Suppressor macrophage treated with lipopolysaccharide for 1 hour (primary cell): ENCODE measurements at places on chromosomes 7 and 10.
A peak's percentile ranks its signal among the peaks of the same experiment; 100 is the strongest.

- no peak for DNase-seq
These were observed 16.3 kb downstream of the YAE1 start for GRCh38 chr7:39582536-39582935.

DNA sequence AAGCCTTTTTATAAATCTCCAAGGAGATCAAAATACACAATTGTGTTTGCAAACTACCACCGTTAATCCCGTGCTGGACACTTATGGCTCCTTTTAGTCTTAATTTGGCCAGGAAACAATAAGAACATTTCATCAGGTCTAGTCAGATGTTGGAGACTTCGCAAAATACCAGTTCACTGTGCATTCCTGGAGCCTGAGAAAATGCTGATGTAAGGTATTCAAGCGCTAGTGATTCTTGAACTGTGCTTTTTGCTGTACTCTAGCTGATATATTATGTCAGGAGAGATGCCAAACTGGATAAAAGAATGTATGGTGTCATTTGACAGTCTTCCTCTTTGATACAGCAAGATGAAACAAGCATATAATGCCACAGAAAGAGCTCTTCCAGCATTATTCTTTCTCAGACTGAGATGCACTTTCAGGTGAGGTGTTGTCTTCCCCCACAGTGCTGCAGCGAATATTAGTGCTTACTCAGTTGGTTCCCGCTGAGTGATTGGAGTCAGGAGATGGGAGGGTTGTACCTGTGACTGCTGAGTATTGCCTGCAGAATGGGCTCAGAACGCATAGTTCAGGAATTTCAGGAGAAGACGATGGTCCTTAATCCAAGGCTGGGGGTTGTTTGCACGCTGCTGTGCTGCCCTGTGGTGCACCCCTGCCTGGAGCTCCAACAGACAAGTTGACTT, 59.2 kb downstream of the OGDH start:
- no peak for DNase-seq

GRCh38 chr7:41298409-41298808, 404.5 kb downstream of the INHBA start:
- no peak for DNase-seq

- DNase-seq: no peak
These were observed 69.0 kb upstream of the LRRC18 start for GRCh38 chr10:49008505-49009198.

GRCh38 chr10:110642204-110643034, 1.7 kb upstream of the RBM20 start:
- no peak for DNase-seq

- DNase-seq: no peak
These were observed 192.7 kb upstream of the MKI67 start for GRCh38 chr10:128318913-128319312.

DNA sequence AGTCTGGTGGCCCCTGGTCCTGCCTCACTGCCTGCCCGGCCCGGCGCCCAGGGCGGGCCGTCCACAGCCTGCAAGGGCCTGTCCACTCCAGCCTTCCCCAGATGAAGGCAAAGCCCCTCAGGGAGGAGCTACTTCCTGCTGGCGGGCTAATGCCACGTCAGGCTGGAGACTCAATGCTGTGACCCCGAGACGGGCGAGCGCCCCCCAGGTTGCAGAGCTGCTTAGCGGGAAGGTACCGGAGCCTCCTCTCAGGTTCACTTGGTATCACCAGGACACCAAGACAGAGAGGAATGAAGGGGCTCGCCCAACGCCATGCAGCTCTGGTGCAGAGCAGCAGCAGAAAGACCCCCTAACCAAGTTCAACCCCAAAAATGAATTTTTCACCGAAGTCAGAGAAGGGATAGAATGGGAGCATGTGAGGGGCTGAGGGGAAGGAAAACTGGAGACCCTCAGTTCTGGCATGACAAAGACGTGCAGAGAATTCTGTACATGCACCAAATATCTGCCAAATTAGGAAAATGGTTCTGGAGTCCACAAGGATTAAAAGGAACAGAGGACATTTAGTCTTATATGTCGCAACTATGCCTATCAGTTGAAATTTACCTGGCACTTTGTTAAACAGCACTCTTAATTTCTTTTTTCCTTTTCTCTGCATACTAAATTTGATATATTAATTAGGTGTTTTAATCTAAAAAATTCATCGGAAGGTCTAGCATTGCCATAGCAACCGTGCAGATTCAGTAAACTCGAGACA, 2.8 kb downstream of the STK32C start:
- DNase-seq: no peak

- no peak for DNase-seq
These were observed 2.2 kb upstream of the HSPB1 start for GRCh38 chr7:76300166-76300731.

DNA sequence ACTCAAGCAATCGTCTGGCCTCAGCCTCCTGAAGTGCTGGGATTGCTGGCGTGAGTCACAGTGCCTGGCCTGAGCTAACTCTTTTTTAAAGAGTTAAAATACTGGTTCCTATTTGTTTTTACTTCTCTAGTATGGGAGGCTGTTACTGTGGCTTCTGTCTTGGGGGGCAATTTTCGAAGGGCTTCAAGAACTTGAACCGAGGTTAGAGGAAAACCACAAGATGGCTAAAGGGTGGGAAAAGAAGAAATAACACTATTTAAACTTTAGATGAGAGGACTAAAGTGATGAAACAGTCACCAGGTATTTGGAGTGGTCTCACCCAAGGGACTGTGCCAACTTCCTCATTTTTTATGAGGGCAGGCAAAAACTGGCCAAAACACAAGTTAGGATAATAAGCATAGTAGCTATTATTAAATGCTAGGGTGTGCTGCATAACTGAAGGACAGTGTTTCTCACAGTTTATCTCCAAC, 17.8 kb downstream of the MET start:
- DNase-seq: no peak

DNA sequence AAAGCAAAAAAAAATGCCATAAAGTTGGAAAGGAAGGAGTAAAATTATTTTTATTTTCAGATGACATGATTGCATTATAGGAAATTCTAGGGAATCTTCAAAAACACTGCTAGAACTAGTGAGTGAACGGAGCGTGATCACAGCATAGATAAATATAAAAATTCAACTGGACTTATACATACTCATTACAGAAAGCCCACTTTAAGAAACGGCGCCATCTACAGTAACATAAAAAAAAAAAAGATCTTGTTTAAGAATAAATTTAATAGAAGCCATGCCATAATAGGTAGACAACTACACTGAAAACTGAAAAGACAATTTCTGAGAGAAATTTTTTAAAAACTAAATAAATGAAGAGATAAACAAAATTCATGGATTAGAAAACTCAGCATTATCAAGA, 623.1 kb upstream of the MGMT start:
- no peak for DNase-seq

GRCh38 chr7:43646603-43647338, 63.9 kb downstream of the STK17A start:
- DNase-seq: no peak

DNA sequence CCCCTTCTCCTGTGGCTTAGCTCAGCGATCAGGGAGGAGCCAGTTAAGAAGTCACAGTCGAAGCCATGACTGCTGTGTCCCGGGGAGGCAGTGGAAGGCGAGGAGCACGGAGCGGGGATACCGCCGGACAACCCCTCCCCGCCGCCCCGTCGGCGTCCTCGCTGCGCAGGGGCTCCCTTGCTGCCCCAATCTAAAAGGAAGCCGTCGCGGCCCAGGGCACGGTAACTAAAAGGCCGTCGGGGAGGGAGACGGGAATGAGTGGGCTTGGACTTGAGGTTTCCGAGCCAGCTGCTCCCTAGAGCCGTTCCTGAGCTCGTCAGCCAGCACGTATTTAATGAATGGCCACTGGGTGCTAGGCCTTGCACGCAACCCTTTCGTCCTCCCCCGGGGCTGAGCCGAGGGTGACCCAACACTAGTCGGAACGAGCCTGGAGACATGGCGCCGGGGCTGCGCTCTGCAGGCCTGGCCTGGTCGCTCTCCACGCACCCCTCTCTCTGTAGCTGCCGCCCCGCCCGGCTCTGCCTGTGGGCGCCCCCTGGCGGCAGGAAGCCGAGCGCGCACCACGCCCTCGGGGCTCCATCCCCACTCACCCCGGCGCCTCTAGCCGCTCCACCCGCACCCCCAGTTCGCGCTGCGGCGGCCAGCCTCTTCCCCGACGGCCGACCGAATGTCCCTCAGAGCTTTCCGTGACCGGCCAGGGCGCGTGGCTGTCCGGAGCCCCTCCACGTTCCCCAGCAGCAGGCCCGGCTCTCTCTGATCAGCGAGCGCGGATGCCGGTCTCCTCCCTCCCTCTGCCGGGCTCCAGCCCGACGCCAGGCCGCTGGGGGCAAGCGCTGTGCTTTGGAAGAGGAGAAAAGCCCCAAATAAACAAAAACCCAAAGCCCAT, 29.3 kb upstream of the KCNK18 start:
- DNase-seq: peak; percentile 78

GRCh38 chr7:50761713-50762112, 21.0 kb downstream of the GRB10 start:
- DNase-seq: no peak

DNA sequence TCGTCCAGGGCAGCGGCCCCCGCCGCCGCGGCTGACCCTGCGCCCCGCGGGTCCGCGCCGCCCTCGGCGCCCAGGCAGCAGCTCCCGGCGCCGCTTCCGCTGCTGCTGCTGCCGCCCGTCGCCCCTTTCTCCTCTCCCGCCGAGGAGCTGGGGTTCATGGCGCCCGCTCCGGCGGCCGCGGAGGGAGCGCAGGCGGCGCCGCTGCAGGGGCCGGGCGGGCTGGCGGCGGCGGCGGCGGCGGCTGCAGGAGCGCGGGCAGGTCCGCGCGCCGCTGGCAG, 286 bp downstream of the DGKI start:
- no peak for DNase-seq

DNA sequence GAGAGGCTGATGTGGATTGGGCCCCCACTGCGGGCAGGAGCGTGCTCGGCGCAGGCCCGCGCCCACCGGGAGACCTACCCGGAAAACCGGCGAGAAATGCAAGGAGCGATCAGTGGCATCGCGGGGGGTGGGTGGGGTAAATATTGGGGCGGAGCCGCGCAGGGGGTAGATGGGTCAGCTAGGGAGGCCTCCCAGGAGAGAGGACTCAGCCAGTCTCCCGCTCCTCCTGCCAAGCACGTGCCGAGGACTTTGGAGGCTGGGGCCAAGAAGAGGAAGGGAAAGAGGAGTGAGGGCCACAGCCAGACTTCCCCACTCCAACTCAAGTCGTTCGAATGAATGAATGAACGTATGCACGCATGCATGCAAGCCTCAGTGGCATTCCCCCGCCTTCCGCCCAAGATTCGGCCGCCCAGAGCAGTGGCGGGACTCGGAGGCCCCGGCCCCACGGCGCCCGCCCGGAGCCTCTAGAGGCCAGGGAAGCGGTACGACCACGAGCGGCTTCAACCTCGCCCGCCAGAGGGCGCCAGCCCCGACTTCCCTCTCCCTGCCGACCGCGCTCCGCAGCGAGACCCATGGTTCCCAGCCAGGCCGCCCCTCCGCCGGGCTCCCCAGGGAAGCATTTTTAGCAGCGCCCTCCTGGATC, 3.6 kb downstream of the NPM3 start:
- peak; percentile 94 for DNase-seq

DNA sequence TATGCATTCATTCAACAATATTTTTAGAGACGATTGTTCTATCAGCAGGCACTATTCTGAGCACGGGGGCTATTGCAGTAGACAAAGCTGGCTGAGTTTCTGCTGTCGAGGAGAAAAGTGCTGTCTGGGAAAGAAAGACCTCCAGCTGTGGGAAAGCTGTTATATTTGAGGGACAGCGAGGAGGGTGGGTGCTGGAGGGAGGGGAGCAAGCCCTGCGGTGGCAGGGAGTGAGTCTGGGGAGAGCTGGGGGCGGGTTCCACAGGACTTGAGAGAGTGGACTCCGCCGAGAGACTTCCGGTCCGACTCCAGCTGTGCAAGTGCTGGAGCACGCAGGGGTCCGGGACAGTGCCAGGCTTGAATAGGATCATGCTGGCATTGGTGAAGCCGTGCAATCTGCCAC, 602.1 kb upstream of the FOXK1 start:
- no peak for DNase-seq

DNA sequence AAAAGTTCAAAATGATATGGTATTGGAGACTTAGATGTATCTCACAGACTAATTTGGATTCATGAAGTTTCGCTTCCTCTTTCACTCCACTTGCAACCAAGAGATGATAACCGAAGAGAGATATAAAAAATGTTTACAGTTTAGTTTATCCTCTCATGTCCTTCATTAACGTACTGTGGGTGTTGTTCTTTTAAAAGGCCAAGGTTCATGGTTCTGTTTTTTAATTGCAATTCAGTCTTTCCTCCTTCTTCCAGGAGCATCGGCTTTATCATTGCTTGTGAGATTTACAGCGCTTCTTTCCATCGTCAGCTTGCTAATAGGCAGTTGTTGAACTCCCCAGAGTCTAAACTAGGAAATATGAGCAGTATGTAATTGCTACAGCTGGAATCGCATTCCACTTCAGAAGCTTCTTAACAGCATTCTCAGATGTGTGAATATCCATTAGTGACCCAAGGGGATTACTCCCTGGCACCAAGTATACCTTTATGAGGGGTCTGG, 75.9 kb upstream of the HGF start:
- DNase-seq: peak; percentile 57

DNA sequence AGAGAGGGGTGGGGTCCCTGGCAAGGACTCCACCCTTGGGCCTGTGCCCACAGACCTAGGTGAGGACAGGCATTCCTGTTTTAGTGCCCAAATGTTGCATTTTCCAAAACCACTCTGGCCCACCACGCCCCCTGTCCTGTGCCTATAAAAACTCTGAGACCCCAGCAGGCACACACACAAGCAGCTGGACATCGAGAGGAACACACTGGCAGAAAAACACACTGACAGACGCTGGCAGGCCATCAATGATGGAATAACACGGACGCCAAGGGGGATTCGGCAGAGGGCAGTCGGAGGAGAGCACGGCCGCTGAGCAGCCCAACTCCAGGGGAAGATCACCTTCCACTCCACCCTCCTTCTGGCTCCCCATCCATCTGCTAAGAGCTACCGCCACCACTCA, 386.9 kb upstream of the AUTS2 start:
- no peak for DNase-seq
